ENCODE measurements at places on chromosomes 2 and 18.
A peak's percentile ranks its signal among the peaks of the same experiment; 100 is the strongest.

- DNase-seq: no peak
Measured at GRCh38 chr2:48197618-48198017, 291.3 kb upstream of the FBXO11 start.

DNA sequence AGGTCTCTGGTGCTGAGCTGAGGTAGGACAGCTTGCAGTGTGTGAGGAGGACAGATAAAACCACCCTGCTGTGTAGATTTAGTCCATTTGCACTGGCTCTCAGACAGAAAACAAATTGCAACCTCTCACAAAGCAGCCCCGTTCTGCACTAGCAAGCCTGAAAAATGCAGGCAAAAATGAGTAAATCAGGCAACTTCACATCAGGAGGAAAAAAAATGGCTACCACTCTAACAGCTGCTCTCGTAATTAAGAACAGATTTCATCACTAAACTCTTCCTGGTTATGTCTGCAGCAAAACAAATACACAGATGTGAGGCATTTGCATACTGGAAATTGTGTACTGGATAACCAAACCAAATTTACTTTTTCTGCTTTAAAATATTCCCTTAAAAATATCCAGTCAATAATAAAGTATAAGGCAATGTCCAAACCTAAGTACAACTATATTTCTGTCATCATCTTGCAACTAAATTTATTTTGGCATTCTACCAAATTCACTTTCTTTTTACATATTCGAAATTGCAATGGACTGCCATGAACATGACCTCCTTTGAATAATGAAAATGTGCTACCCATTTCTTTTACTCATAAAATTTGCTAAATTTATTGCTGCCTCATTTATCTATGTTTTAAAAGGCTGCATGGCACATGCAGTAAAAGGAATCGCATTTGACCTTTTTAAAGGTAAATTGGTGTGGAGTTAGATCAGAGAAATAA, 157.4 kb downstream of the AFF3 start:
- DNase-seq: no peak

GRCh38 chr2:239544143-239544917, 143.5 kb upstream of the HDAC4 start:
- DNase-seq: no peak

DNA sequence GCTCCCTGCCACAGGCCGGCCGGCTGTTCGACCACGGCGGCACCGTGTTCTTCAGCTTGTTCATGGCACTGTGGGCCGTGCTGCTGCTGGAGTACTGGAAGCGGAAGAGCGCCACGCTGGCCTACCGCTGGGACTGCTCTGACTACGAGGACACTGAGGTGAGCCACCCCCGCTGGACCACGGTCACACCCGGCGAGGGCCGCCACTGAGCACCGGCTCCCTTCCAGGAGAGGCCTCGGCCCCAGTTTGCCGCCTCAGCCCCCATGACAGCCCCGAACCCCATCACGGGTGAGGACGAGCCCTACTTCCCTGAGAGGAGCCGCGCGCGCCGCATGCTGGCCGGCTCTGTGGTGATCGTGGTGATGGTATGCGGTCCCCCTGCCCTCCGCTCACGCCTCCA, 20.8 kb downstream of the ANO7 start:
- DNase-seq: no peak

DNA sequence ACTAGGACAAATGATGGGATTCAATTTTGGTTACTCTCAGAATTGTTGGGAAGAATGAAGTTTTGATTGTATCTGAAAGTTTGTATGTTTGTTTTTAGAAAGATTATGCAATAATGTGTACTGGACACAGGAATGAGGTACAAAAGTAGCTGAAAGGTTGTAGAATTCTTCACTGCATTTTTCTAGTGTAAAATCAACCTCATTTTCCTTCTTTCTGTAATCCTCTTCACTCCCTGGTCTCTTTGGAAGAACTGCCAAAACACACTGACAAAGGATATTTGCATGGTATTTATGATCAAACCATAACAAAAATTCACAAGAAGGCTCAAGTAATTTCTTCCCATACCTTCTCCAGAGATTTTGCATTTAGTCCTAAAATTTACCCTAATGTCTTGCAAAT, 110.7 kb downstream of the ZEB2 start:
- DNase-seq: no peak

- peak; percentile 53 for DNase-seq
Measured at GRCh38 chr18:12702221-12703095, at the start of the genes CEP76 and PSMG2. CEP76 (minus strand) TSS chr18:12702723; CDS start chr18:12702548, 175 bp downstream. PSMG2 (plus strand) TSS chr18:12703042; CDS start chr18:12703108, 66 bp downstream.

Data from GM12878 (cell line).